CD4-positive, alpha-beta memory T cell (primary cell): ENCODE measurements at places on chromosomes 6 and 20.
A peak's percentile ranks its signal among the peaks of the same experiment; 100 is the strongest.

DNA sequence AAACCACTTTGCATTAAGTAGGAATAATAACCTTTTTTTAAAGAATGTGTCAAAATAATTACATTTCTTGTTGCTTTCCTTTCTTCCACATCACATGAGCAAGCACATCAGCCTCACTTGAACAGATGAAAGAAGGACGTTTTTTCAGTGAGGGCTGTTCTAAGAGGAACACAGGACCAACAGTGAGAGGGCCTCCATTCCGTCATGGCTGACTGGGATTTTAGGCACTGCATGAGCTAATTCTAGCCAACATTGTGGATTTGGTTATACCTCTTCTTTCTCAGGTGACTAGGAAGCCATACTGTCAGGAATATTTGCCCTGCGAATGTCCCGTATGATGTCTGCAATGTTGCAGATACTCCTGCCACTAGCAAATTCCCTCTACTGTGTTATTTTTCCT, 87.6 kb downstream of the LINC00237 start:
- no peak for DNase-seq

GRCh38 chr6:36751833-36752186, 54.2 kb downstream of the RAB44 start:
- DNase-seq = no peak

DNA sequence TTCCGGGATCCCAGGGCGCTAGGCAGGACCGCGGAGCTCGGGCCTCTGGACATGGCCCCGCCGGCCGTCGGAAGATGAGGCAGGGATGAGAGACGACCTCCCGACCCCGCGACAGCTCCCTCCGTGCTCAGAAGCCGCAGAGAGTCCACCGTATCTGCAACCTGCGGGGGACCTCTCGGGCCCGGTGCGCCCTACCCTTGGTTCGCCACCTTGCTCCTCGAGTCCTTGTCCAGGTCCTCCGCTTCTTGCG, 301 bp downstream of the PPP1R3D start:
- no peak for DNase-seq

DNA sequence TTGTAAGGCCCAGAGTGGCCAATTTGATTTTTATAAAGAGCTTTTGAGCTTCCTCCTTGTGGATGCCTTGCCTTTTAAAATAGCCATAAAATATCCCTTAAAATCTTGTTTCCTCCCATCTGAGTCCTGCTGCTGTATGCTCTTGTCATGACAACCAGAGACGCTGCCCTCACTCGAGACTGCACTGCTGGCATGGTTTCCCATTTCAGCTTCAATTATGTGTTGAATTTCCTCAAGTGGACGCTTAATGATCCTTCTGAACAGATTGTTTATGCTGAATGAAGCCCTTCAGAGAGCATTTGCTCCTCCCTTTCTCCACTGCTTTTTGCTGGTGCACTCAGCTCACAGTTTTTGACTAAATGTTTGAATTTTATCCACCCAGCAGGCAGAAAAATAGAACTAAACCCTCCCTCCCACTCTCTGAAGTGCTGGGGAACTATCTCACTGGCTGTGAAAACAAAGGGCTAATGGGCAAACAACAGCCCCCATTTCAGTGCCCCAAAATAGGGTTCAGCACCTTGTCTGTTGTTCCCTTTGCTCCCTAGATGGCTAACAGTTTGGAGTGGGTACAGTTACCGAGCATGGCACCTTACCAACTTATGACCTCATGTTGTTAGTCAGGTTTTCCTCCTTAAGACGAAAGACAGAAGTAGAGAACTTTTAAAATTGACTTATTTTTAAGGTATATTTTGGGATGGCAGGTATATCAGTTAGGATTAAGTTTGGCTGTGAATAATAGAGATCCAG, 45.5 kb upstream of the RNF8 start:
- DNase-seq = no peak

GRCh38 chr6:35794536-35795452, 2.3 kb downstream of the CLPS start:
- no peak for DNase-seq

- no peak for DNase-seq
Measured at GRCh38 chr6:69096681-69097080, 461.6 kb downstream of the ADGRB3 start.

- DNase-seq = no peak
Measured at GRCh38 chr6:38861926-38862401, 146.9 kb downstream of the DNAH8 start.

DNA sequence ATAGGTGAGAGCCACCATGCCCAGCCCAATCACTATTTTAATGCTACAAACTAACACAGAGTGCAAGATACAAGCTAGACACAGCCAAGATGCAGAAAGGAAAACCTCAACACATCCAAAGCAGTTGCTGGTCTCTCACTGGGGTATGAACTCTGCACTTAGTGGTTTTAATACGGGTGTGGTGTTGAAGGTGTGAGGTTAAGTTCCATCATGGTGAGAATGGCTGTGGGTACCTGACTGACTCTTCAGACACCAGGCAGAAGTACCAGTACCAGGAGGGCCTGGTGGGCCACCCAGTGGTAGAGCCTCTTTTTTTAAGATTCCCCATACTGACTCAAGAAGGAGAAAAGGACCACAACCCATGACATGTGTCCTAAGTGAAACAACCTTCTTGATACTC, 13.0 kb downstream of the GNAS-AS1 start:
- no peak for DNase-seq

GRCh38 chr6:21902628-21903169, 309.1 kb downstream of the SOX4 start:
- no peak for DNase-seq

DNA sequence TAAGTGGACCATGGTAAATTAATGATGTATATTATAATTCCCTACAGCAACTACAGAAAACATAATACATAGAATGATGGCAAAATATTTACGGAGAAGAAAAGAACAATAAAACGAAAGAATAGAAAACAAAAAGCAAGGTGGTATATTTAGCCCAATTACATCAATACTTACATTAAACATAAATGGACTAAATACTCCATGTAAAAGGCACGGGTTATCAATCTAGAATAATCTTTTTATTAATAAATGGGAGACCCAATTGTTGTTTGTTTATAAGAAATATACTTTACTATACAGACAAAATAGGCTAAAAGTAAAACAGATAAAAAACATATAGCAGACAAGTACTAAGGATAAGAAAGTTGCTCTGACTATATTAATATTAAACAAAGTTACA, 137.2 kb downstream of the TASP1 start:
- no peak for DNase-seq

- DNase-seq = no peak
Measured at GRCh38 chr6:166167258-166167731, 356 bp downstream of the TBXT start.

DNA sequence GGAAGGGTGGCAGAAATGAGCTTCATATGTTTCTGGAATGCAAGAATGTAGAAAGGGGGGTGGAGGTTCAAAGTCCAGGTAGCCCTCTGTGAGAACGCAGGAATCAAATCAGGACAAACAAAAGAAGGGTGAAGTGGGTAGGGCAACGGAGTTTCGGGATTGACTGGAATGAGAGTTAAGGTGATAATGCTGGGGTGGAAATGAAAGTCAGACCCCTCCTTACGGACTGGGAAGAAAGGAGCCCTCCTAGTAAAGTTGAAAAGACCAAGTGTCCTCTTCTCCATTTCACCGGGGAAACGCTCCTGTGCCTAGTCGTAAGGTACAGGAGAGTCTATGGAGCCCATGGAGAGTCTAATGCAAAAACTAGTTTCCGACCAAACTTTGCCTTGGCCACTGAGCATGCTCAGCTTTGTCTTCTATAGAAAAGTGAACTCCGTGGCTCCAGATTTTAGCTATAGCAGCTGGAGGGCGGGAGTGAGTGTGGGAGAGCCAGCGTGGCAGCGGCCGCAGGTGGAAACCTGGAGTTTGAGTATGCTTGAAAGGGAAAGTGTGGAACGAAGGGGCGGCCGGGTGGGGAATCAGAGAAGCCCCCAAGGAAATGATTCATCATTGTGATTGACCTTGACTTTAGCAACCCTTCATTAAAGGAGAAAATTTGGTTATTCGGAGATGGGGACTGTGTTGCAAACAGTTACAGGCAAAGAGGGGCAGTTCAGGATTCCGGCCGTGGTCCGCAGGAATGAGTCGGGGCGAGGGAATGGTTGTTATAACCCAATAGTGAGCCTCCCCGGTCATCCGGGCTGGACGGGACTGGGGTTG, 1.3 kb upstream of the LRRC1 start:
- peak; percentile 28 for DNase-seq

DNA sequence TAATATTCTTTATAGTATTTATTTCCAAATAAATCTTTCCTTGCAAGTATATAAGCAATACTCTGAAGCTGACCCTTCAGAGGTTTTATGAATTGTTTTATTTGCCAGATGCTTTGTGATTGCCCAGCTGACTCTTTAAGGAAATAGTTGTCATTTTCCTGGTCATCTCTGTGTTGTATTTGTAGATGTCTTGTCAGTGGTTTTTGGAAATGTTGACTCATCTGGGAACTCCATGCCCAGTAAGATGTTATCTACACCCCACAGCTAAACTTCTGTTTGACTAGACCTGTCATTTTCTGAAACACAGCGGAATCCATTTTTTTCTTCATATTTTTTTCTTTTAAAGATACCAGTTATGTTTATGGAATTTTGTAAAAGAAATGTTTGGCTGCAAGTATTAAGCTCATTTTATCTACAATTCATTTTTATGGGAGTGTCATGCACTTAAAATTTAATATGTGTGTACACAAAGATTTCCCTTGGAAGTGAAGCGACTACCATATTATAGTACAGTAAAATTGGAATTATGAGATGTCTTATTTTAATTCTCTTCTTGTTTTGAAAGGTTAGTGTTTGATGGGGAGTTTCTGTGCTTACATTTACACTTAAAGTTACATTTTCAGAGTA, 491.0 kb downstream of the NKAIN2 start:
- no peak for DNase-seq

DNA sequence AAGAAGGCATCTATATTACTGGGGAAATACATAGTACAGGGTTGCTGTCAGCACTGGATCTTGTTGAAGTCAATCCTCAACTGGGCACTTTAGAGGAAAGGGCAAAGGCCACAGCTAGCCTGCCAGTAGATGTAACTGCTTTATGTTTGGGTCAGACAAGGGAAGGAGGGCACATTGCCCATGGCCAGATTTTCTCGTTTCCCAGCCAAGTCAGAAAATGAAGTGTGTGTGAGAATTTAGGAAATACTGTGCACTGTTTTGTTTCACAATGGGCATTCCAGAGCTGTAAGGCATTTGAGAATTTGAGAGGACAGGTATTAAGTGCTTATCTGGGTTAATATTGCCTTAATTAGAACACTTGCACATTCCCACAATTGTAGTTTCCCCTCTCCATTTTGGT, 183.9 kb upstream of the MCHR2 start:
- no peak for DNase-seq

DNA sequence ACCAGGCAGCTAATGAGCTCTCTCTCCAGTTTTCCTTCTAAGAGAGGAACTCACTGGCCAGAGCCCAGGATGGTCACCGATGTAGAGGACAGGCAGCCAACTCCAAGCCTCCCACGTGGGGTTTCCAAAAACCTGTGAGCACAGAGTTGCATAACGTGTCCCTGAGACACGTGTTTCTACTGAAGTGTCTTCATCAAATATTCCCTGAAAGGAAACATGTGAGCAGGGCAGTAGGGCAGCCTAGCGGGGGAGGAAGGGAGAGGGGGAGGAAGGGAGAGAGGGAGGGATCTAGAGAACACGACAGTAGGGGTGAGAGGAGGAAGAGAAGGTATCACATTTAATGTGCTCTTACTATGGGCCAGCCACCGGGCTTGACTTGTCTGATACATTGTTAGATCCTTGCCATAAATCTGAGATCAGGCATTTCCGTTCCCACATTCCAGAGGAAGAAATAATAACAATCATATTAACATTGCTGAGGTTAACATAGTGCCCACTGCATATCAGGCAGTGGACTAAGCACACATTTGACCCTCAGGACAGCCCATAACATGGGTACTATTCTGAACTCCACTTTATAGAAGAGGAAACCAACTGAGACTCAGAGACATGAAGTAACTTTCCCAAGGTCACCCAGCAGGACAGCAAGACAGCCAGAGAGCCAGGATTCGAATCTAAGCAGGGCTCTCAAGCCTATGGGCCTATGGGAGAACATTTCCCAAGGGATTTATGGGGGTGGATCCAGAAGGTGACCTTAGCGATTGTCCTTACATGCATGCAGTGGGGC, 4.5 kb upstream of the SYS1 start:
- no peak for DNase-seq

GRCh38 chr6:167745670-167746389, 80.9 kb upstream of the AFDN start:
- DNase-seq = no peak

GRCh38 chr6:167892835-167893815, 66.4 kb downstream of the AFDN start:
- no peak for DNase-seq

GRCh38 chr20:51388756-51389542, 153.6 kb downstream of the NFATC2 start:
- DNase-seq = no peak

DNA sequence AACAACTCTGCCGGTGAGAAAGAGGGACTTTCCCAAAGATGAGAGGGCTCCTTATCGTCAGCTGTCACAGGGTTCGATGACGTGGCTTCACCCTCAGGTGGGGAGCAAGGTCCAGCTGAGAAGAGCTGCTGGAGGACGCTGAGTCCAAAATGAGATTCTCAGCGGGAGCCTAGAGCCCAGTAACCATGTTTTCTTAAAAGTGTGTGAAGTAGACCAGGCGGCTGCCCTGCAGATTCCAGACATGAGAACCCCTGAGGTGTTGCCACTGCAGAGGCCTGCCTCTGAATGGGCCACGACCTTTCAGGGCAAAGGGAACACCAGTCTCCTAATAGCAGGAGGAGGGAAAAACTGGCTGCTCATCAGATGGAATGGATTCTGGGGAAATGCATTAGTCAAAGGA, 375.1 kb downstream of the BTBD9 start:
- DNase-seq = no peak

GRCh38 chr6:136757150-136757549, 35.1 kb downstream of the MAP3K5 start:
- DNase-seq = no peak

- no peak for DNase-seq
Measured at GRCh38 chr6:137776786-137777686, 90.0 kb upstream of the TNFAIP3 start.

DNA sequence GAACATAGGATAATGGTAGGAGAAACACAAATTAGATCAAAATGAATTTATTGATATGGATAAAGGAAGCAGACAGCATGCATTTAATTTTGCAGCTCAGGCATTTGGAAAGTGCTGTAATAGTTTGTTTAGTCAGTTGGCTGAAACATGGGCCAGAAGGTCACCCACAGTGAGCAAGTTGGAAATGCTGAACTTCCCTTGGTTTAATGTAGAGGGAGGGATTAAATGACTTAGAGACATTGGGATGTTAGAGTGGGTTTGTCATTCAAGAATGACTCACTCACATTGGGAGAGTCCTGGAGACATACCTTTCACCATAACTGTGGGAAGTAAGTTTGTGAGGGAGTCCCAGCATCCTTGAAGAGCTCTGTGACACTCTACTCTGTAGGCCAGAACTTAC, 231.5 kb upstream of the PLCB4 start:
- no peak for DNase-seq
